ENCODE measurements at places on chromosomes 6 and 20.

DNA sequence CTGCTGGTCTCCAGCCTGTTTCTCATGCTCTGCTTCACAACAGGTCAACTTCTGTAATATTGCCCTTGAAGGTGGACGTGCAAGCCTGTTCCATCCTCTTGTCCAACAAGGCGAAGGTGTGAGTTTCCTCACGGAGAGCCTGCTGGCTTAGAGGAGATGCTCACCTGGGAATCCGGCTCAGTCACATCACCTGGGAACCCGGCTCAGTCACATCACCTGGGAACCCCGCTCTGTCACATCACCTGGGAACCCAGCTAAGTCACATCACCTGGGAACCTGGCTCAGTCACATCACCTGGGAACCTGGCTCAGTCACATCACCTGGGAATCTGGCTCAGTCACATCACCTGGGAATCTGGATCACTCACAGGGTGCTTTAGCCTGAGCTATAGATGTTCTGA is 230.1 kb downstream of the ERMARD start:
- no peak for DNase-seq

DNA sequence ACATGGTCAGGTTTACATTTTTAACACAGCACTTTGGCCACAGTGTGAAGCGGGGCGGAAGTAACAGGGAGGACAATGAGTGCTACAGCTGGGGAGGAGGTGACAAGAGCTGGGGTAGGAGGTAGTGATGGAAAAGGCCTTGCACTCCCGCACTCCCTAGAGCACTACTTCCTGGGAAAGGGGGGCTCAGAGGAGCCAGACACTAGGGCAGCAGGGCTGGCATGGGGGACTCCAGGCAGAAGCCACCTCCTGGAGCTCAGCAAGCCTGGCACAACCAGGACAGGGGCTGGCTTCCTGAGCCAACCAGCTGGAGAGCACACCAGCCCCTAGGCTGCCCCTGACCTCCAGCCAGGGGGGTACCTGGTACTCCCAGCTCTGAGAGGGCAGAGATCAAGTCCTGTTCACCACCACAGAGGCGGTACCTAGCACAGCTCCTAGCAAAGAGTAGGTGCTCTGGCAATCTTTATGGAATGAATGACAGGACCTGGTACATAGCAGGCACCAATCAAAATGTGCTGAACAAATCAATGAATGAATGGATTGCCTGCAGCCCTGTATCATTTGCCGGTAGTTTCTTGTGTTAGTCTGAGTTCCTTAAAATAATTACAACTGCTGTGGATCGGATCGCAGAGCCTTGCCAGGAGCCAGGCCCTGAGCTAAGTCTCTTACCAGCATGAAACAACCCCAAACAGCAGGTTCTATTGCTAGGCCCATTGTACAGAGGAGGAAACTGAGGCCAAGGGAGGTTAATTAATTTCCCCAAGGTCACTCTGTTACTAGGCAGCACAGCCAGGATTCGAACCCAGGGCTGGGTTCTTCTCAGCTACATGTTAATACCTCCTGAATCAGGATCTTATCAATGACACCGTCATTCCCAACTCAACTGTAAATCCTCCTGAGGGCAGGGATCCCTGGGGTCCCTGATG is 15.5 kb downstream of the NOL4L start:
- no peak for DNase-seq

- DNase-seq: no peak
Measured at GRCh38 chr20:4152696-4153235, 137.4 kb upstream of the RNF24 start.

DNA sequence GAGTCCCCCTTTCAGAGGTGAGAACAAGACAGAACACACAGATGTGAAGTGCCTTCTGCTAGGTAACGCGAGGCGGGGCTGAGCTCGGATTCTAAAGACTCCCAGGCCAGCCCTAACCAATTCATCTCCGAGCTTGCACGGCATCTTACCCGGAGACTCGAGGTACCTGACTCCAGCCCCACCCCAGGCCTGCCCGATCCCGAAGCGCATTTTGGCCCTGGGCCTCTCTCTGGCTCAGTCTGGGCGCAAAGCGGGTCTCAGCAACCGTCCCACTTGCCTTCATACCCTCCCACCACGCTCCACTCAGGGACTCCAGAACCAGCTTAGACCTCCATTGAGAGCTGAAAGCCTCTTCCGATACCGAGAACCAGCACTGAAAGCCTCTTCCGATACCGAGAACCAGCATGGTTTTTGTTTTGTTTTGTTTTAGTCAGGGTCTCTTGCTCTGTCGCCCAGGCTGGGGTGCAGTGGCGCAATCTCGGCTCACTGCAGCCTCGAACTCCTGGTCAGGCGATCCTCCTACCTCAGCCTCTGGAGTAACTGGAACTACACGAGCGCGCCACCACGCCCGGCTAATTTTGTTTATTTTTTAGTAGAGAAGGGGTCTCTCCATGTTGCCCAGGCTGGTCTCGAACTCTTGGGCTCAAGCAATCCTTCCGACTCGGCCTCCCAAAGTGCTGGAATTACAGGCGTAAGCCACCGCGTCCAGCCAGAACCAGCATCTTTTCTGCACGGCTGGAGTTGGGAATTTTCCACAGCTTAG is 557 bp upstream of the DYNLRB1 start:
- DNase-seq: peak; percentile 50

- peak; percentile 7 for DNase-seq
Measured at GRCh38 chr6:128158496-128158895, 257.6 kb upstream of the THEMIS start.

GRCh38 chr6:3753228-3753835 is 1.8 kb upstream of the PXDC1 start:
- DNase-seq: no peak

DNA sequence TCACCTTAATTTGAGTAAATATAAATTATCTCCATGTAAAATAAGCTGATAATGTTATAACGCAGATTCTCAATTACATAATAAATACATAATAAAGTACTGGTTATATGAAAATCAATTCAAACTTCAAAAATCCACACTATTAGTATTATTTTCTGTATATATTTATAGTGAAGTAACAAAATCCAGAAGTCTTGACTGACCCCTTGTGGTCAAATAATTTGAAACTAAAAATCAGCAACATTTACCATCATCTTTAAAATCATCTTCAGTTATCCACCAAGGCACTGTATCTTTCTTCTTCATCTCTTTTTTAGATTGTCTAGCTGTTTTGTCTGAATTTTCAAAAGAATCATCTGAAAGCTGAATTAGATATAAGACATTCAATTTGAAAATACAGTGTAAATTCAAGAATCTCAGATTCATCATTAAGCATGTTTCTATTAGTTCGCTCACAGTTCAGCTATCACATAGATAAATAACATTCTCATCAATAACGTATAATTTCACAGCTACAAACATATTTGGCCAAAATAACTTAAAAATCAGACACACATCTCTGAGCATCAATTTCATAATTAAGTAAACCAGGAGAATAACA is 6.5 kb downstream of the CEP162 start:
- DNase-seq: no peak

DNA sequence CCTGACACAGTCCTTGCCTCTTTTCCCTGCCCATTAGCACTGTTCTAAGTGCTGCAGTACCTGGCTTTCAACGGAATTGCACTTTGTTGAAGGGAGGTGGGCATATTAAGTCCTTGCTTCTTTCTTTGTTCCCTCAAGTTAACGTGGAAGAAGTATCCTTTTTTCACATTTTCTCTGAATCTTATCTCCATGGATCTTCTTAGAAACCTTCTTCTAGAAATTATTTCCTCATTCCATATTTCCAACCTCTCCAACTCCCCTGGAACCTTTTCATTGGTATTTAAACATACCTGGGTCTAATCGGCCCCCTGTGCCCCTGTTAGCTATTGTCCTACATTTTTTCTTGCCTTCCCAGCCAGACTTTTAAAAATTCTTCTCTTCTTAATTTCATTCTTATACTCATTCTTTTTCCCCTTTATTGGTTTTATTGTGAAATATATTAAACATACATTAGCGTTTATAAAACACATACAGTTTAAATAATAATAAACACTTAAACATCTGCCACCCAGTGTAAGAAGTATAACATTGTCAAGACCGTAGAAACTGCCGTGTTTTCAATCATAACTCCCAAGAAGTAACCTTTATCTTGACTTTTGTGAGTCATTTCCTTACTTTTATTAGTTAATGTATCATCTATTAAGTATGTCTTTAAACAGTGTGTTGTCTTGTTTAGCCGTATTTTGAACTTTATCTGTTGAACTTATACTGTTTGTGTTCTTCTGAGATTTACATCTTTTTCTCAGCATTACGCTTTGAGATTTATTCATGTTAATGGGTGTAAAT is 118.2 kb downstream of the CDKAL1 start:
- no peak for DNase-seq

- no peak for DNase-seq
Measured at GRCh38 chr20:57716202-57716601, 6.4 kb upstream of the PMEPA1 start.

DNA sequence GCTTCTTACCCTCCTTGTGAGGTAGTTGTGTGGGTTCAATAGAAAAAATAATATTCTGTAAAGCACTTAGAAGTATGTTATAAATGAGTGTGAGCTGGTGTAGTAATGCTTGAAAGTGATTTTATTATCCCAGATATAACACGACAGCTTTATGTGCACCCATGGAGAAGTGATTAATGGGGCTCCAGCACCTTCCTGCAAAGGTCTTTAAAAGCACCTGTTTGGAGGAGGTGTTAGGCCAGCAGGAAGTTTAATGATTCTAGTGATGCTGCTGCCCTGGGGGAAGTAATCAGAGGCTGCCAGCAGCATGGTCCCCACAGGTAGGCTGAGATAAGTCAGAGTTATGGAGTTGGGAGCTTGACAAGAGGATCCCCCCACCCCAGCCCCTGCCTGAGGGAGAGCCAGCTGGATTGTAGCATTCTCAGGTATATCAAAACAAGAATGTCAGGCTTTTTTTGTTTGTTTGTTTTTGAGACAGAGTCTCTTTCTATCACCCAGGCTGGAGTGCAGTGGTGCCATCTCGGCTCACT is 166.3 kb downstream of the PHACTR1 start:
- DNase-seq: no peak

DNA sequence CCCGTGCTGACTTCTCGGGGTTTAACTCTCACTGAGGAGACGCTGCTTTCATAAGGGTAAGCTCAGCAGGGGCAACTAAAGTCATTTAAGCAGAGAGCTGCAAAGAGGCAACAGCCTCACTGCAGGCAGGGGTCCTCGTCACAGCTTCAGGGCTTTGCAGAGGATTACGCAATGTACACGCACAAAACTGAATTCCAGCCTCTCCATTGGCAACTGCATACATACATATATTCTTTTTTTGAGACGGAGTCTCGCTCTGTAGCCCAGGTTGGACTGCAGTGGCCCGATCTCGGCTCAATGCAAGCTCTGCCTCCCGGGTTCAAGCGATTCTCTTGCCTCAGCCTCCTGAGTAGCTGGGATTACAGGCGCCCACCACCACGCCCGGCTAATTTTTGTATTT is 2.4 kb downstream of the GMEB2 start:
- DNase-seq: peak; percentile 72

- DNase-seq: no peak
Measured at GRCh38 chr6:53179961-53180651, 31.5 kb upstream of the GCM1 start.

All from MV-4-11 (cell line).